Globus pallidus (tissue), 1 donor: ENCODE measurements at places on chromosomes 3 and 15.

DNA sequence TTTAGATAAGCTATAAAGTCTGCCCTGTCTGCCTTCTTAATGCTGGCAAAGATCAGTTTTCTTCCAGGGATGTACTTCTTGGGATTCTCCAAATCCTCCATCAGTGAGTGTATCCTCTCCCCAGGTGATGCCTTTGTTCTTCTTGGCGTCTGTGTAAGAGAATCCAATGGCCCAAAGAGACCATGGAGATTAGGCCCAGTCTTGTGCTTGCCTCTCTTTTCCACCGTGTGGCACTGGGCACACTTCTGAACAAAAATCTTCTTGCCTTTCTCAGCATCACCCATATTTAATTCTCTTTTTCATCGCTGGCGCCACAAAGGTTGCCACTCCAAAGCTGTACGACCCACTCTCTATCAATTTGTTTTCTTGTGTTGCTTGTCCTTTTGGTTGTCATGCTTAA is 32.2 kb upstream of the TAMM41 start:
- no peak for DNase-seq

DNA sequence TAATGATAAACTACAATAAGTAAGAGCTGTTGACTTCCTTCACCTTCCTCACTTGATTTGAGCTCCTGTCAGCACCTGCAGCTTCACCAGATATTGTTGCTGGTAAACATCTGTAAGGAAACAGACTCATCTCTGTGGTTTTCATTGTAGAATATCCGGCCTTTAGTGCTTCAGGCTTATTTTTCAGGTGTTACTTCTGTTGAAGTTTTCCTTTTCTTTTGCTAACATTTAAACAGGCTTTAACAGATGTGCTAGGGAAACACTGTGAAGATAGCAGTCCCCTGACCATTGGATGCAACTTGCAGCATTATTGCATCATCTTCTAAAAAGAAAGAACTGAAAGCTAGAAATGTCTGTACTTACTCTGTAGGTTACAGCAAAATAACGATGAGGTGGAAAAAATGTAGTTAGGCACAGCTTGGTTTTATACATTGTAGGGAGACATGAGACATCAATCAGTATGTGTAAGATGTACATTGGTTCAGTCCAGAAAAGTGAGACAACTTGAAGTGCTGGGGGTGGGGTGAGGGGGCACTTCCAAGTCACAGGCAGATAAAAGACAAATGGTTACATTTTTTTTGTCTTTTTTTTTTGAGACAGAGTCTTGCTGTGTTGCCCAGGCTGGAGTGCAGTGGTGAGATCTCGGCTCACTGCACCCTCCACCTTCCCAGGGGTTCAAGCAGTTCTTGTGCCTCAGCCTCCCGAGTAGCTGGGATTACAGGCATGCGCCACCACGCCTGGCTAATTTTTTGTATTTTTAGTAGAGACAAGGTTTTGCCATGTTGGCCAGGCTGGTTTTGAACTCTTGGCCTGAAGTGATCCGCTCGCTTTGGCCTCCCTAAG is 10.2 kb downstream of the EDEM1 start:
- DNase-seq = no peak

- no peak for DNase-seq
Observed at GRCh38 chr15:88397506-88397905, 69.7 kb downstream of the MRPL46 start.

- no peak for DNase-seq
Observed at GRCh38 chr3:9008550-9009255, 45.4 kb upstream of the RAD18 start.

DNA sequence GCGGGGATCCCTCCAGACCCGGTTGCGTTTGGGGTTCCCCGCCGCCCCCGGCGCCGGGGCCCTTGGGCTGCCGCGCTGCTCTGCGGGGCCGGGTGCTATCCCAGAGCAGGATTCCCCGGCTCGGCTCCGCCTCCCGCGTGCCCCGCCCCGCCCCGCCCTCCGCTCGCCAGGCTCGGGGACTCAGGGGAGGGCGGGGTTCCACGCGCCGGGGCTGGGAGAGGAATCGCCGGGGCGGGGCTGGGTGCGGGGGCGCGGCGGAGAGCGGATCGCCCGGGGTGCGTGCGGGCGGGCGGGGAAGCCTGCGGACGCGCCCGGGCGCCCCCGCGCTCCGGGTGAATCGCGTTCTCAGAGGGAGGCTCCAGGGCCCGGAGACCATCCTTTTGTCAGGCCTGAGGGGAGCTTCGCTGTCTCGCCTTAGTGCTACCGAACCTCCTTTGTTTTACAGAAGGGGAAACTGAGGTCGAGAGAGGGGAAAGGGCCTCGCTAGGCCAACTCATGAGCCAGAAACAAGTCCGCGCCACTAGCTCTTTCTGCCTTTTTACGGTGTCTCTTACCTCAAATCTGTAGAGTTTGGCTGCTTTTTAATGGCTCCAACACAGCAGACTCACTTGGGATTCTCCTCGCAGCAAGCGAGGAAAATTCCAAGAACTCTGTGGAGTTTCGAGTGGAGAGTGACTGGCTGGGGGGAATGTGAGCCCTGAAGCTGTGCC is at the start of gene TMEM158:
Gene TMEM158, minus strand, starts transcription at position 82 of the 710 bp plus-strand sequence. CDS start 260 bp downstream, outside the sequence.
- DNase-seq = peak; percentile 48

DNA sequence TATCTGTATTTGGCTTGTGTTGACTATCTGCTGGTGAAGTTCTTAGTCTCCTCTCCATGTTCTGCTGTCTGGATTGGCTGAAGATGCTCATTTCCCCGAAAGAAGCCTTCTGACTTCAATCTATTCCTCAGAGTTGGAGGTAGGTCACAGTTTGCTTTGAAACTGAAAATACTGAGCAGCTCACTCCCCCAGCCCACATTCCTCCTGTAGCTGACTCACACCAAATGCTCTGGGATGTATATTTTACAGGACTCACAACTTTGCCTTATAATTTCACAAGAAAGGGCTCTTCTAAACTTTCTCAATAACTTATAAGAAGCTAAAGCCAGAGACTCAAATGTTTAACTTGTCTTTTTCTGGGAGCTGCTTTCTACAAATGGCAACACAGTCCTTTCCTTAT is 36.3 kb upstream of the SNX4 start:
- no peak for DNase-seq

- peak; percentile 84 for DNase-seq
Observed at GRCh38 chr3:117997201-117998049, 1037.2 kb downstream of the IGSF11 start.

DNA sequence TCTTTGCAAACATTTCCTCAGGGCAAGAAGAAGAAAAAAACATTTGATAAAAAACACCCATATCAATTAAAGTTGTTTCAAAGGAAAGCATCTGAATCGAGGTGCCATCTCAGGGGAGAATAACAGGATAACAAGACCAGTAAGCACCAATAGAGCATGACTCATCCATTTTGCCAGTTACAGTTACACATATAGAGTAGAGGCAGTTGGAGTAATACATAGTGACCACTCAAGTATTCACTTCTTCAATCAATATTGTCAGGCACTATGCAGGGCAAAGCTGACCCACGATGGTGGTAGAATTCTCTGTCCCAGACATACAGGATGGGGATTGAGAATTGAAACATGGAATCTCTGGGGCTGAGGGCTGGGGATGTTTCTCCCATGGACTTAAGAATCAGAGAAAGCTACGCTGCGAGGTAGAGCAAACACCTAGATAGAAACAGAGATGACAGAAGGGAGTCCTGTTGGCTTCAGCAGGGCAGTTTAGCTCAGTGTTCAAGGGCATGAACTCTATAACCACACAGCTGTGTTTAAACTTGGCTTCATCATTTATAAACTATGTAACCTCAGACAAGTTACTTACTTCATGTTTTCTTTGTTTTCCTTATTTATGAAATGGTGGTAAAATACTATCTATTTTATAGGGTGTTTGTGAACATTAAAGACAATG is 186.4 kb upstream of the NANOGP8 start:
- DNase-seq = no peak

- DNase-seq = no peak
Observed at GRCh38 chr3:138213398-138214085, 26.4 kb downstream of the ARMC8 start.

DNA sequence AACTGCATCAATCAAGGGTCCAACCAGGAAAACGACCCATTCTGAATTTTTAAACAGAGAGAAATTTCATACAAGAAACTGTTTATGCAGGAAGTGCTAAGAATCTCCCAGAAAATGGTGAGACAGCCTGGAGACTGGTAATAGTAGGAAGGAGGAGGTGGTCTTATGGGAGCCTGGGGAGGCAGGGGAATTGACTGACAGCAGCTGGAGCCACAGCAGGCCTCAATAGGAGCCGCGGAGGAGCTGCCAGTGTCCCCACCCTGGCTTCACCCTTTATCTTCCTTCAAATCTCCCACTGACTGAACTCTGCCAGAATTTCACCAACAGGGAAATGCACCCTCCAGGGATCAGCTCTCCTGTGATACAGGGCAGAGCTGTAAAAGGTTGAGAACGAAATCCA is 7.5 kb upstream of the C3orf80 start:
- no peak for DNase-seq

DNA sequence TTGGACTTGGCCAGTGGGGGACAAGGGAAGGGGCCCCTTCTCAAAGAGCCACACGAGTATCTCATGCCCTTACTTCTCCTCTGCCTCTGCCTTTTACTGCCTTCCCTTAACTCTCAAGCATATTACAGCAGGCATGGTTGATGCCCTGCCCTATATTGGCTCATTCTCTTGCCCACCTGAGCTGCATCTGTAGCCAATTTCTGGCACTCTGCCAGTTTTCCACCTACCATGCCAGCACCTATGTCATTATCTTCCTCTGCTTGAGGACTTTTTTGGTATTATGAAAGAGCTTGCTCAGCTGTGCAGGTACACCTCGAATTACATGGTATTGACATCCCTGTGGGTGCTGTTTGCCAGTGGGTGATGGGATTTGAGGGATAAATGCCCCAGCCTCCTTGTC is 181.8 kb downstream of the OXSM start:
- DNase-seq = no peak

GRCh38 chr15:95857124-95857757 is 473.3 kb upstream of the NR2F2 start:
- no peak for DNase-seq

DNA sequence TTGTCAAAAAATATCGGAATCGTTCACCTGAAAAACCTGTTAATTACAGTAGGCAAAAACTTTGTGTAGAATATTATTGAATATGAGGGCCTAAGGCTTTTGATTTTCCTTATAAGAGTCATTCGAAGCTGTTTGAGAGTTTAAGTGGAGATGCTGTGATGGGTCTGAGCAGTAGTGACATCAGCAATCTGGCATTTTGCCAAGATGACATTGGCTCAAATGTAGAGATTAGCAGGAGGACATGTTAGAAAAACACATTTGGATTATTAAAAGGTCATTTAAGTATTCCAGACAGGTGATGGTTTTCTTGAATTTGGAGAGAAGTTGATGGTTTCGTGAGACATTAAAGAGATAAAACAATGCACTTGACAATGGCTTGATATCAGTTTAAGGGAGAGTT is 12.9 kb downstream of the OR5AC2 start:
- no peak for DNase-seq

GRCh38 chr3:150299201-150299600 is 108.9 kb upstream of the TSC22D2 start:
- DNase-seq = no peak

DNA sequence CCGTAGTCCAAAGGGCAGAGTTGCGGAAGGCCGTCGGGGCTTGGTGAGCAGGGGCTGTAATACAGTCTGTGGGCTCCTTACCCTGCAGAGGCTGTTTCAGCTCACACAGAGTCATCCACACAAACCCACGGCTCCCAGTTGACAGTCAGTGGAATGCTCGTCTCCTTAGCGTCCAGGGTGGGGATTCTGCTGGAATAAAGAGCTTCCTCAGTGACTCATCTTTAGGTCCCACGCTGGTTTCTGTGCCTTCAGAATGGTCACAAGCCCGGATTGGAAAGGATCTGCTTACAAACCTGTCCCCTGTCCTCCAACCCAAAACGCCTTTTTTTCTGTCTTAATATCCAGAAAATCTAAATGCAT is 201.3 kb upstream of the TPM1 start:
- DNase-seq = no peak
